Activated T-cell treated with anti-CD3 and anti-CD28 coated beads, Interleukin-2, amount 50 U/mL, for 24 hours (primary cell): ENCODE measurements at places on chromosomes 5 and 9.
A peak's percentile ranks its signal among the peaks of the same experiment; 100 is the strongest.

DNA sequence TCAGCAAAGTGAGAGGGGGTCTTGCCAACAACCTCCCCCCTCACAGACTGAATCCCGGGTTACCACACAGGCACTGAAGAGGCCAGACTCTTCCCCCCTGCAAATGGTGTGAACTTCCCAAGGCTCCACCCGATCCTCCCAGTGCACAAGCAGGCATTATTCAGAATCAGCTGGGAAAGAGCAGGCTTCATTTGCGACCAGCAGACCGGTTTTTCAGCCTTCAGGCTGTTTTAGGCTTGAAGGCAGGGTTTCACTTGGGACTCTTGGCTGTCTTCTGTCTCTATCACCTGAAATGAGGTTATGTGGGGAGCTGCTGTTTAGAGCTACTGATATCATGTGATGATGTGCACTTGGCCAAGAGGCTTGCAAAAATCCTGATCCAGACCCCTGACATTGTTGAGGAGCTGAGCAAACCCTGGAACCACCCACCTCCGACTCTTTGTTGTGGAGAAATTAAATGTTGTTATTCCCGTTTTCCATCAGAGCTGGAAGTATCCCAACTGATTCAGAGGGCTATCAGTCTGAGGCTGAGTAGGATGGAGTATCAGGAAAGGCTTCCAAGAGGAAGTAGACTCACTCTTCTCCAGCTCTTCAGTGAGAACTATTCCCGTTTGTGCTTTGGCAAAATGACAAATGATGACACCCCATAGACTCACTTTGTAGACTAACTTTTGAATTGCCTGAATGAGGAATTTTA lies 63.3 kb upstream of the ZFR start:
- peaks cover 17% of the 10 kb centered on the region for H3K4me1 ChIP-seq
- no peak for DNase-seq
- H3K27ac ChIP-seq, result no peak overlapping the region
- H3K4me3 ChIP-seq, result no peak overlapping the region
- no peaks in the 10 kb centered on the region for H3K36me3 ChIP-seq

GRCh38 chr5:179231309-179231708 lies 114.0 kb downstream of the ADAMTS2 start:
- no peak overlapping the region for H3K27ac ChIP-seq
- H3K36me3 ChIP-seq, result no peaks in the 10 kb centered on the region
- peak; percentile 2 for DNase-seq
- H3K4me1 ChIP-seq, result no peaks in the 10 kb centered on the region

GRCh38 chr5:56183506-56183905 lies 49.6 kb downstream of the ANKRD55 start:
- H3K4me1 ChIP-seq, result peaks cover 7% of the 10 kb centered on the region
- no peak overlapping the region for H3K27ac ChIP-seq
- DNase-seq, result no peak
- H3K27me3 ChIP-seq, result no peaks in the 10 kb centered on the region
- no peak overlapping the region for H3K4me3 ChIP-seq
- no peaks in the 10 kb centered on the region for H3K36me3 ChIP-seq

DNA sequence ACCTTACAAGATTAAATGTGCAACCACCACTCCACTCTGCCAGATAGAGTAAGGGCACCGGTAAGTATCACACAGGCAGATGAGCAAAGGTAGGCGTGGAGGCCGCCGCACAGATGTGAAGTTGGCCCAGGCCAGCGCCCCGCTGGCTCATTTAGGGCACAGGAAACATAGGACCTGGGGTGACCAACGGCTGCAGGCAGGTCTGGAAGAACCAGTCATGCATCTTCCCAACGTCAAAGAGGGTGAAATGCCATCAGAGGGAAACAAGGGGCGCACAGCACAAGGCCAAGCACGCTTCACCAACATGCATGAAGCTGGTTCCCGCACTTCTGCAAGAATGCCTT lies 31.7 kb upstream of the SLC6A3 start:
- peaks cover 87% of the 10 kb centered on the region for H3K36me3 ChIP-seq
- no peaks in the 10 kb centered on the region for H3K27me3 ChIP-seq
- H3K4me1 ChIP-seq, result peaks cover 8% of the 10 kb centered on the region
- H3K4me3 ChIP-seq, result no peak overlapping the region
- DNase-seq, result no peak

GRCh38 chr5:176875783-176876505 lies 23.2 kb downstream of the HK3 start:
- H3K27me3 ChIP-seq, result peaks cover 55% of the 10 kb centered on the region
- peak overlapping the region; percentile 8 for H3K27ac ChIP-seq
- DNase-seq, result no peak
- H3K36me3 ChIP-seq, result no peaks in the 10 kb centered on the region

GRCh38 chr9:19470981-19471650 lies 62.3 kb downstream of the ACER2 start:
- peaks cover 9% of the 10 kb centered on the region for H3K27me3 ChIP-seq
- no peak overlapping the region for H3K27ac ChIP-seq
- H3K4me3 ChIP-seq, result no peak overlapping the region
- peaks cover 13% of the 10 kb centered on the region for H3K4me1 ChIP-seq

DNA sequence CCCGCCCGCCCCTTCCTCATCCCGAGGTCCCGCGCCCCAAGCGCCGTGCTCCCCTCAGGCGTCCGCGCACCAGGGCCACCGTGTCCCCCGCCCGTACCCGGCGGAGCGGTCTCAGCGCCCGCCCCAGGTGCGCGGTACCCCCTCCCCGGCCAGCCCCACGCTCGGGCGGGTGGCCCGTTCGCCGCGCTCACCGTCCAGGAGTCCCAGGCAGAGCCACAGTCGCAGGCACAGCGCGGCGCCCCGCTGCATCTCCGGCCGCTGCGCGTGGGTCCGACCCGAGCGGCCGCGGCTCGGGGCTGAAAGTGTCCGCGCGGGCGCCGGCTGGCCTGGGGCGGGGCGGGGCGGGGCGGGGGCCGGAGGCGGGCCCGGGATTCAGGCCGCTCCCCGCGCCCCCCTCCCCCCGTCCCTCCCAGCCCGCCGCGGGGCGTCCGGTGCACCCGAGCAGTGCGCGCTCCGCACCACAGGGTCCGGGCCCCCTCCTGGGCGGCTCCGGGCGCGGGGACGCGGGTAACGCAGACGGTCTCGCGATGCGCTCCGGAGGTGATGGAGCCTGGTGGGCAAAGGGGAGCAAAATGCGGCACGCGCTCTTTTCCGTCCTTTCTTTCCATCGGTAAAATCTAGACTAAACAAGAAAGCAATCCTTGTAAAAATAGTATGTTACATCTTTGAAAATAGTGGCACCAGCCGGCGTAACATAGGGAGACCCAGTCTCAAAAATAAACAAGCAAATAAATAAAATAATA lies at the start of gene FLT4:
FLT4 (minus strand) TSS at position 304 of the 743 bp plus-strand sequence; CDS start at position 249, 55 bp downstream.
- peaks cover 13% of the 10 kb centered on the region for H3K4me1 ChIP-seq
- no peak within 1 kb of the TSS for H3K27ac ChIP-seq
- DNase-seq, result no peak
- peak within 1 kb of the TSS; percentile 77 for H3K4me3 ChIP-seq
- H3K36me3 ChIP-seq, result no peaks in the 10 kb centered on the region

DNA sequence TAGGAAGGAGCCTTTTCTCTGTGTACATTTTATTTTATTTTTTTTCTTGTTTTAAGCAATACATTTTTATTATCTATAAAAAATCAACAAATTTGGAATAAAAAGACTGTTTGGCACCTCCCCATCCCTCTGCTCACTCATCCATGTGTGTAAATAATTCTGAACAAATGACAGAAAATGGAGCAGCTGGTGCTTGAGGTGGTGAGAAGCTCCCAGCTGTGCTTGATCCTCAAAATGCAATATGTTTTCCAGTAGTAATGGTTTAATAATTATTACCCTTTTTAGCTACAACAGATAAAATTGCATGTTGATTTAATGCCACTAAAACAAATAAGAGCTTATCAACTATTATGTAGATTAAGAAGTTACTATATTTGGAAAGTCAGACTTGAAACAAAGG lies 132.5 kb downstream of the CDH18 start:
- no peak for DNase-seq
- H3K4me3 ChIP-seq, result no peak overlapping the region
- no peaks in the 10 kb centered on the region for H3K36me3 ChIP-seq
- H3K27ac ChIP-seq, result no peak overlapping the region

DNA sequence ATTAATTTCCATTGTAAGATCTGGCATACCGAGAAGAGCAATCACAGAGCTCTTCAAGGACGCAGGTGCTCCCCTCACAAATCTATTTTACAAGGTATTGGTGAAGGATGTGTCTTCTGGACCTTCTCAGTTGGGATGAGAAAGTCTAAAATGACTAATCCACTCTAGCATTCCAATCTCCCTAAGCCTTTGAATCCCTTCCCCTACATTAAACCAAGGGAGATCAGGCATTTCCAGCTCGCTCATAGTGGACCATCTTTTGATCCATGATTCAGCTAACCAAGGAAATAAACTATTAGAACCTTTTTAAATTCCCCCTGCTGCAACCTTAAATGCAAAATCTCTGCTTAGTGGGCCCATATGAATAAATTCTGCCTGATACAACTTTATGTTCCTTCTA lies 95.9 kb upstream of the FBN2 start:
- H3K4me3 ChIP-seq, result no peak overlapping the region
- no peak overlapping the region for H3K27ac ChIP-seq
- H3K4me1 ChIP-seq, result no peaks in the 10 kb centered on the region
- H3K36me3 ChIP-seq, result no peaks in the 10 kb centered on the region
- no peaks in the 10 kb centered on the region for H3K27me3 ChIP-seq
- DNase-seq, result no peak

DNA sequence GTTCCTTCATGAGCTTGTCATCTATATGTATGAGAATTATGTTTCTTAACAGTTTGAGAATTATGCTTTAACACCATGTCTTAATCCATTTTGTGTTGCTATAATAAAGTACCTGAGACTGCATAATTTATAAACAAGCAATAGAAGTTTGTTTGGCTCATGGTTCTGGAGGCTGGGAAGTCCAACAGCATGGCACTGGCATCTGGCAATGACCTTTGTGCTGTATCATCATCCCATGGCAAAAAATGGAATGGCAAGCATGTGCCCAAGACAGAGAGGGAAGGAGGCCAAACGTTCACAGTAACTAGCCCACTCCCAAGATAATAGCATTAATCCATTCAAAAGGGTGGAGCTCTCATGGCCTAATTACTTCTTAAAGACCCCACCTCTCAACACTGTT lies 67.6 kb downstream of the MTX3 start:
- H3K27ac ChIP-seq, result no peak overlapping the region
- peaks cover 14% of the 10 kb centered on the region for H3K27me3 ChIP-seq
- H3K4me3 ChIP-seq, result no peak overlapping the region
- DNase-seq, result no peak
- no peaks in the 10 kb centered on the region for H3K36me3 ChIP-seq

- no peak overlapping the region for H3K4me3 ChIP-seq
- H3K27me3 ChIP-seq, result peaks cover 95% of the 10 kb centered on the region
- peaks cover 29% of the 10 kb centered on the region for H3K4me1 ChIP-seq
- no peaks in the 10 kb centered on the region for H3K36me3 ChIP-seq
- H3K27ac ChIP-seq, result no peak overlapping the region
- no peak for DNase-seq
Observed at GRCh38 chr9:124006448-124007361, 4.9 kb upstream of the LHX2 start.

GRCh38 chr5:28576022-28576421 lies 1537.6 kb upstream of the CDH9 start:
- H3K4me3 ChIP-seq, result no peak overlapping the region
- H3K27me3 ChIP-seq, result no peaks in the 10 kb centered on the region
- no peaks in the 10 kb centered on the region for H3K36me3 ChIP-seq
- H3K4me1 ChIP-seq, result no peaks in the 10 kb centered on the region

DNA sequence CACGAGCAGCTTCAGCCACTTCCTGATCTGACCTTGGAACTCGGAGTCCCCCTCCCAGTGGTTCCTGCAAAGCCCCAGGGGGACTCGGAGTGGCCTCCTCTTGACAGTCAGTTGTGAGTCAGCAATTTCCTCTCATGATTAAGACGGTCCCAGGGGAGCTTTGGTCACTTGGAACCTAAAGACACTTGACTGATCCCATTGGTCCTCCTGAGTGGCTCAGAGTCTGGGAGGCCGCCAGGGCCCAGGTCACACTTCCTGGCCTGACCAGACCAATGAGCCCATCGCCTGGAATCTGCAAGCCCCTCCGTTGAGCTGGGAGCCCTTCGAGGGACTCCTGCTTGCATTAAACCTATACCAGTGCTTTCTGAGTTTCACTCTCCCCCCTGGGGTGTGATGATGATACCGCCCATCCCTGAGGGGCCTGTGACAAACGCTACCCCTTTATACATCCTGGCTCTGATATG lies 29.1 kb downstream of the TSPAN17 start:
- H3K36me3 ChIP-seq, result no peaks in the 10 kb centered on the region
- no peaks in the 10 kb centered on the region for H3K4me1 ChIP-seq
- H3K27ac ChIP-seq, result no peak overlapping the region
- no peak for DNase-seq
- H3K4me3 ChIP-seq, result no peak overlapping the region
- H3K27me3 ChIP-seq, result peaks cover 55% of the 10 kb centered on the region

DNA sequence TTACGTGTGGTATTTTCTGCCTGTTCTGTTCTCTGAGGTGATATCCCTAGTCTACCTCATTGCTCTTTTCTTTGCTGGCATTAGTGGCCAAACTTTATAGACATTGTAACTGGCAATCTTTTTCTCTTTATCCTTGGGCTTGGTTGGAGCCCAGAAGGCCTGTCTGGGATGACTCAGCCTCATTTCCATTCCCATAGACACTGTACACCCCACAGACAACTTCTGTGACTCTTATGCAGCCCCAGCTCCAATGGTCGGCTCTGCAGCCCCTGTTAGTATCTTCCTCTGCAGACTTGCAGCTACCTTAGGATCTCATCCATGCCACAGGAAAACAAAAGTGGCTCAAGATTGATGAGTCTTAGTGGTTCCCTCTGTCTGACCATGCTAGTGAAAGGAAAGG lies 79.8 kb downstream of the CFAP95 start:
- DNase-seq, result no peak
- peaks cover 23% of the 10 kb centered on the region for H3K4me1 ChIP-seq
- H3K27ac ChIP-seq, result no peak overlapping the region
- H3K4me3 ChIP-seq, result no peak overlapping the region

GRCh38 chr5:142181096-142181495 lies 72.5 kb downstream of the NDFIP1 start:
- H3K27me3 ChIP-seq, result no peaks in the 10 kb centered on the region
- H3K27ac ChIP-seq, result no peak overlapping the region
- DNase-seq, result no peak
- H3K4me1 ChIP-seq, result no peaks in the 10 kb centered on the region
- H3K4me3 ChIP-seq, result no peak overlapping the region
- no peaks in the 10 kb centered on the region for H3K36me3 ChIP-seq

- peaks cover 16% of the 10 kb centered on the region for H3K27me3 ChIP-seq
- no peaks in the 10 kb centered on the region for H3K4me1 ChIP-seq
- H3K4me3 ChIP-seq, result no peak overlapping the region
- H3K27ac ChIP-seq, result no peak overlapping the region
- no peak for DNase-seq
- no peaks in the 10 kb centered on the region for H3K36me3 ChIP-seq
Observed at GRCh38 chr9:32811246-32811645, 27.9 kb downstream of the TMEM215 start.

GRCh38 chr5:77906806-77907205 lies 130.7 kb upstream of the TBCA start:
- H3K27me3 ChIP-seq, result peaks cover 4% of the 10 kb centered on the region
- H3K27ac ChIP-seq, result no peak overlapping the region
- H3K4me1 ChIP-seq, result no peaks in the 10 kb centered on the region
- no peaks in the 10 kb centered on the region for H3K36me3 ChIP-seq

- no peak overlapping the region for H3K4me3 ChIP-seq
- no peaks in the 10 kb centered on the region for H3K4me1 ChIP-seq
Observed at GRCh38 chr5:68037546-68037945, 178.0 kb upstream of the PIK3R1 start.
